HuH-7.5 (cell line): ENCODE measurements at places on chromosomes 3 and 15.
A peak's percentile ranks its signal among the peaks of the same experiment; 100 is the strongest.

DNA sequence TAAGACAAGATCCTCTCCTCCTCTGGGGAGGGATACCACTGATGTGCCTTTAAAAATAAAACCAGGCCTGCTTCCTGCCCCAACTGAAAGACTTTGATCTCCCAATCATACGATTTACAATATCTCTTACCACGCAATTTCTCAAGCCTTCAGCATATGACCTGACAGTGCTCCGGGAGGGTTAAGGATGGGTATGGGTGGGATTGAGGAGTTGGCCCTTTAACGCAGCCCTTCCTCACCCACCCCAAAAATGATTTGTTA is 67.4 kb downstream of the LRIG1 start:
- no peak for DNase-seq

- DNase-seq = no peak
Measured at GRCh38 chr15:86799226-86799625, 719.6 kb downstream of the AGBL1 start.

DNA sequence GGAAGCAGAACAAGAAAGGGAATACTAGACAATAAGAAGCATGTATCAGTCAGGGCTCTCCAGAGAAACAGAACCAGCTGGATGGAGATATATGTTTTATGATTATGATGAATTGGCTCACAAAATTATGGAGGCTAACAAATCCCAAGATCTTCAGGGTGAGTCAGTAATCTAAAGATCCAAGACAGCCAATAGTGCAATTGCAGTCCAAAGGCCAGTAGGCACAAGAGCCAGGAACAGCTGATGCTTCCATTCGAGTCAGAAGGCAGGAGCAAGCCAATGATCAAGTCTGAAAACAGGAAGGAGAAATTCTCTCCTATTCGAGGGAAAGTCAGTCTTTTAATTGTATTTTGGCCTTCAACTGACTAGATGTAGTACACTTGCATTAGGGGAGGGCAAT is 164.9 kb upstream of the ST8SIA2 start:
- no peak for DNase-seq

GRCh38 chr15:38699633-38700230 is 135.1 kb upstream of the RASGRP1 start:
- DNase-seq = peak; percentile 22

DNA sequence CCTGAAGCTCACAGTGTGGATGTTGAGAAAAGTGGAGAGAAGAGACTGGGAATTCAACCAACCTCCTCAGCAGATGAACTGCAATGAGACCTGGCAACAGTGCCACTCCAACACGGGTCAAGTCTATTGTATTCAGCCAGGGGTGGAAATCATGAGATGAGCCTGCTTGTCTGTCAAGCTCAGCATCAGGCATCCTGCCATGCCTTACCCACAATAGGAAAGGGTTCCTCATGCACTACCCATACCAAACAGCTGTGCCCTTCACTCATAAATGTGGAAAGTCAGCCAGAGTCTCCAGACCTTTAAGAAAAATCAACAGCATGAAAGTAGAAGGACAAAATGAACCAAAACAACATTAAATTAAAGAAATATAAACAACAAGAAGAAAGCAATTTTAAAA is 542.1 kb downstream of the EPHB1 start:
- DNase-seq = no peak

GRCh38 chr3:169501777-169502320 is 161.7 kb downstream of the MECOM start:
- no peak for DNase-seq

DNA sequence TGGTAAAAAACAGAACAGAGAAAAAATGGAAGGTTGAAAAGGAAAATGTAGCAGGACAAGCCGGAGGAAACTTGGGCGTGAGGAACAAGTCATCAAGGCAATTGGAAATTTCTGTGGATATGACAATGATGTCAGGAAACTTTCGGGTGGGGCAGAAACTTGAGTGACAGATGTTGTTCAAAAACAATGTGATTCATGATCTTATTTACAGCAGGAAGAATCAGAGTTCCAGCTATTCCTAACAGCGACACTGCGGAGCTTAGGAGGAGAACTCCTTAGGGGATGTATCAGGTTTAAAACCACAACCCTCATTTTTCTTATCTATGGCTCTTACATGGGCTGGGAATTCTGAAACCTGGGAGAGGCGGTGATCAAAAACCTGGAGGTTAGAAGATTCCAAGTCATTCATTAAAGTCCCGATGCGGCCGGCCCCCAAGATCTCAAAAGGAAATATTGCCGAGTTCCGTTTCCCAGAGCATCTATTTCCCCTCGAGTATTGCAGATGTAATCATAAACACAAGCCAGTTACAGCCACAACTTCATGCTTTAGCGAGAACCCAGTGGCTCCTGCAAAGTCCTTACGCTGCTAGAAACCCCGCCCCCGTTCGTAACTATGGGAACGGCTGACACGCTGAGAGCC is 659 bp upstream of the ARRDC4 start:
- no peak for DNase-seq

GRCh38 chr15:37057256-37057655 is 43.1 kb downstream of the MEIS2 start:
- no peak for DNase-seq

DNA sequence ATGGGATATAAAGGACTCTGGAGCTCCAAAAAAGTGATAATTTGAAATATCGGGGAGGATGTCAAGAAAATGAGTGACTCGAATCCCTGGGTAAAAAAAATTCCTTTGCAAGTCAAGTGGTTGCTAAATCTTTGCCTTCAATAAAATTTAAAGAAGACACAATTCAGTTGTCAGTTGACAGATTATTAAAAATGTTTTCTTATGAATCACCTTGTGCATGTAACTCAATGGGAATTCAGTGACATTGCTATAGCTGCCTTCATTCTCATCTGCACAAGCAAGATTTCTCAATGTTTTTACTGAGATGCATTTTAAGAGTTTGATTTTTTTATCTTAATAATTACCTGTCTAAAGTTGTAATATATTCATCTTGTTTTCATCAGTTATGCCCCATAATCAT is 264.0 kb upstream of the IL12A start:
- no peak for DNase-seq

DNA sequence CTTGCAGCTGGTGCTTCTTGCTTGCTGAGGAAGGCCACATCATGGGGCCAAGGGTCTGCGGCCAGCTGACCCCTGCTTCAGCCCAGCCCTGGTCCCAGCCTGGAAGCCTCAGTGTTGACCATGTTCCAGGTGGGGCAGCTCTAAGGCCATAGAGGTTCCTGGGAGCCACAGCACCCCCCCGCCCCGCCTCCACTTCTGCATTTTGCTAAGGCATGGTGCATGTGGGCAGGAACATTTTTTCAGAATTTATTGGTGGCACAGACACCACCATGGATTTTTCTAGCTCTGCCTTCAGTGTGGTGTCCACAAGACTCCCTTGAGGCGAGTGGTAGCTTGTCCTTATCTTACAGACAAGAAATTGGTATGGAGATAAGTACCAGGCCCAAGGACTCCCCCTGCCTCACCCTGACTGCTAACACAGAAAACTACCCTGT is 1.9 kb upstream of the CHST14 start:
- no peak for DNase-seq

- no peak for DNase-seq
Measured at GRCh38 chr3:134186391-134186790, 64.3 kb downstream of the RYK start.
